ENCODE measurements at places on chromosomes 2 and 18. TPM values are rescaled to one million over a fixed set of nuclear protein-coding genes. Genes with fewer than 3 reads are reported as not detected.

Gene ITGA6
- 93.1 TPM for total RNA-seq

Gene TYW5
- 7.7 TPM for total RNA-seq

Gene PROKR1
- total RNA-seq = not detected

GRCh38 chr2:45857275-45857609, 205.8 kb downstream of the PRKCE start:
- DNase-seq = no peak

DNA sequence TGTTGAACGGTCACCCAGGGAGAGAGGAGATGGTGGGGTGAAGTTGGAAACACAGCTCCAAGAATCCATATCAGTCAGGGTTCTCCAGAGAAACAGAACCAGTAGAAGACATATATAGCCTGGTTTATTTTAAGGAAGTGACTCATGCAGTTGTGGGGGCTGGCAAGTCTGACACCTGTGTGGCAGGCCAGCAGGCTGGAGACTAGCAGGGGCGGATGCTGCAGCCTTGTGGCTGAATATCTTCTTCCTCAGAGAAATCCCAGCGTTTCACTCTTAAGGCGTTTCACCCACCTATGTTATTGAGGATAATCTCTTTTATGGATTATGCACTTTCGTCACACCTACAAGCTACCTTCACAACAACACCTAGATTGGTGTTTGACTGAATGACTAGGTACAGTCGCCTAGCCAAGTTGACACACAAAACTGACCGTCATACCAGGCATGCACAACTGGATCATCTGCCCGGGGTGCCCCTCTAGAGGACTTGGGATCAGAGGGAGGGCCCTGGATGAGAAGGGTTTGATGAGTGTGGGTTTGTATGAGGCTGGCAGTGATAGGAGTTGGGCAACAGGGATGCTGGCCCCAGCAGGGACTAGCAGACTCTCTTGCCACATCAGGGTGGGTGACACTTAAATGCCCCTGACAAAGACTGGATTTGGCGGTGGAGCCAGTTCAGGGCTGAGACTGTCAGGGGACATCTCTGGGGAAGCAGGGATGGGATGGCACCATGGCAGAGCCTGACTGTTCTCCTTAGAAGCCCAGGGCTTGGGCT, 23.4 kb downstream of the MROH2A start:
- no peak for DNase-seq

- DNase-seq = no peak
These were observed 88.4 kb downstream of the ARHGAP15 start for GRCh38 chr2:143217512-143218115.

GRCh38 chr2:150903461-150903860, 358.2 kb downstream of the RBM43 start:
- DNase-seq = no peak

All from HCT116 (cell line).